ENCODE measurements at places on chromosomes 5 and 9. TPM values are rescaled to one million over a fixed set of nuclear protein-coding genes. Genes with fewer than 3 reads are reported as not detected.

GRCh38 chr5:89308606-89309040, 425.6 kb upstream of the MEF2C start:
- DNase-seq = no peak

DNA sequence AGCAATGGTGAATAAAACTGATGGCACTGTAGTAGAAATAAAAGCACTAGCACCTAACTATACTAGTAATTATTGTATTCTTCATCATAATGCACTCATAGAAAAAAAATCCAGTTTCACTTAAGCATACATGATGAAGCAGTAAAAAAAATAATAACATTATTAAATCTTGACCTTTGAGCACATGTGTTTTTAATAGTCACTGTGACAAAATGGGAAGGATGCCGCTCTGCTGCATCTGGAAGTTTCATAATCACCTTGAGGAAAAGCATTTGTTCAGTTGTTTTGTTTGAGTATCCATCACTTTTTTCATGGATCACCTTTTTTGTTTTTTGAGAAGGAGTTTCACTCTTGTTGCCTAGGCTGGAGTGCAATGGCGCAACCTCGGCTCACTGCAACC, 13.2 kb downstream of the OR2K2 start:
- DNase-seq = no peak

LECT2 gene
- total RNA-seq = not detected

PCDHGB4 gene
- 16.6 TPM for total RNA-seq

FAXDC2 gene
- total RNA-seq = 4.6 TPM

C5orf46 gene
- not detected for total RNA-seq

GRCh38 chr9:80231318-80232236, 659.8 kb downstream of the TLE4 start:
- no peak for DNase-seq

BTNL9 gene
- 3.4 TPM for total RNA-seq

DNA sequence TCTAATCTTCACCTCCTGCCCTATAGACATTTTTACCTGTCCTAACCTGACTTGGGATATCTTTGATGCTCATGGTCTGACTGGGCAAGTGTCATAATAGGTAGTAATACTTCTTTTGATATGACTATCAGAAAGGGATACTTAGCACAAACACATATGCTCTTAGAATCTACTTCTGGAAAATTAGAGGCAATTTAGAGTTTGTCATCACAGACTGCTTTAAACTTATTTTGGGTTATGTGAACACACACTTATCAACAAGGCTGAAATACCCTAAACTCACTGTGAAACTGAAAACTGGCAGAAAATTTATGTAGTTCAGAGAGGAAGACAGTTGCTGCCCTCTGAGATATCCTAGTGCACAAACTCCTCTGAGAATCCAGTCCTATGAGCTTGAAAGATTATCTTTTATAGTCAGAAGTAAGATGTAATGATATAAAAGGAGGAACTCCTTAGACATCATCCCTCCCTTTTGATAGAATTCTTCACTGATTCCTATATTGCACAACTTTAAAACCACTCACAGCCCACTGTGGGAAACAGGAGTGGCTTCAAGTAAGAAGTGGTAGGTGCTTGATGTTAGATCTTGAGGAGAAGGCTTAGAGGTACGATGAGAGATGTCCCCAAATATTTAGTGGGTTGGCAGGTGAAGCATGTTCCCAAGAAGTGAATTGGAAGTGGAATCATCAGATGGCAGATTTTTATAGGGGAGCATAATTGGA, 273.3 kb downstream of the MAN2A1 start:
- DNase-seq = no peak

SMARCA2 gene
- 21.9 TPM for total RNA-seq

SLC27A6 gene
- 4.8 TPM for total RNA-seq

CDH12 gene
- not detected for total RNA-seq

GRCh38 chr5:77638763-77639671, 504 bp upstream of the OTP start:
- peak; percentile 96 for DNase-seq

DNA sequence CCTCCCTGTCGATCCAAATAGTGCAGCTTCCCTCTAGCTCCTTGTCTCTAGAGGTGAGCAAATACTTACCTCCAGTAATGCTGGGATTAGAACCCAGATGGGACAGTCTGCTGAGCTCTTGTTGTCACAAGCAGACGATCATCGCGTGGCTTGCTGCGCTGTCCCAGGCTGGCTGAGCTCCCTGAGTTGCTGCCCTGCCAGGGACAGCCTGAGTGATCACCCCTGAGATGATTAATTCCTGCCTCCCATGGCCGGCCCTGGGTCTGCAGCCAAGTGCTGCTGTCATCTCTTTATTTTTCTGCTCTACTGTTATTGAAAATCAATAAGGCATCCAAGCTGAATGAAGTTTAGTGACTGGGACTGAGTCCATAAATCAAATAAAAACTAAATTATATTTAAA, 94.0 kb upstream of the ALDH1B1 start:
- no peak for DNase-seq

DNA sequence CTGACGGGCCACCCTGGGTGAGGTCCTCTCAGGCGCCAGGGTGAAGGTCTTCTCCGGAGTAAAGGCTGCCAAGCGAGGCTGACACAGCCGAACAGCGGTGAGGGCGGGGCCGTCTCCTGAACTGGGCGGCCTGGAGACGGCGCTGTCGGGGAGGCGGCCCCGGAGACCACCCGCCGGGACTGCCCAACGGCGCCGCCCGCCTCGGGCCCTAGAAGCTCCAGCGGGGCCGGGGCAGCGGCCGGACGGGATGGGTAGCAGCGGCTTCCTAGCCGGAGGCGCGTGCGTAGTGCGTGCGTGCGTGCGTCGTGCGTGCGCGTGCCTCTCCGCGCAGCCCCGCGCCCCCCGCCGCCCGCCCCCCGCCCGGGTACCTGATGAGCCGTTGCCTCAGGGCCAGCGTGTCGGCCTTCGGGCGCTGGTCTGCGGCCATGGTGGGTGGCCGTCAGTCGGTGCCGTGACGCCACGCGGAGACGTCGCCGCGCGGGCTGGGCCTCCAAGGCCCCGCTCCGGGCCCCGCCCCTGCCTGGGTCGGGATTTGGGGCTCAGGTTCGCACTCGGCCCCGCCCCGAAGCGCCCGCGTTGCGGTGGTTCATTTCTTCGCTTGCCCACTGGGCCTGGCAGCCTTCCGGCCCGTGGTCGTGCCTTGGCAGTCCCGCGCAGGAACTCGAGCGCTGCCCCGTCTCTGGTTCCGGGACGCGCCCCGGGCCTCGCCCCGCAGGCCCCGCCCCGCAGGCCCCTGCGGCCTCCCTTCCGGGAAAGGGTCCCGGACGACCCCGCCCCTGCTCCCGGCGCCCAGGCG, at the start of gene PHYKPL:
Gene PHYKPL, minus strand, starts transcription at position 679 of the 796 bp plus-strand sequence. Its CDS starts 252 bp downstream, at position 427.
- DNase-seq = peak; percentile 85

- DNase-seq = no peak
Observed at GRCh38 chr5:118506217-118506852, 482.0 kb downstream of the DTWD2 start.

DNA sequence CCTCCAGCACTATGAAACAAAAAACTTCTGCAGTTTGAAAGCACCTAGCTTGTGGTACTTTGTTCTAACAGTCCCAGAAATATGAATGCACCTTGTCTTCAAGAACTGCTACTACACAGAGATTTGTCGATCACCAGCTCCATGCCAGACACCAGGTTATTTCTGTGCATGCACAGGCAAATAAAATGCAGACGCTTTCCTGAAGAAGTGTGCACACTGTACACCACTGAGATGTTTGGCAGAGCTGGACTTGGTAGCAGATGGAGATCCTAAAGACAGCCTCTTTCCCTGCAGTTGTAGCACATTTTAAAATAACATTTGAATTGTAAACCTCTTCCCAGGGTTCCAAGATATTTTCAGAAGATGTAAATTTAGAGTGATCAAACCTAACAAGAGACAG, 730.0 kb downstream of the MTRR start:
- no peak for DNase-seq

- no peak for DNase-seq
Observed at GRCh38 chr5:172173564-172174153, 14.4 kb downstream of the STK10 start.

TUSC1 gene
- 7.3 TPM for total RNA-seq

- peak; percentile 77 for DNase-seq
Observed at GRCh38 chr5:172102913-172103626, 85.0 kb downstream of the STK10 start.

CD72 gene
- total RNA-seq = 2.7 TPM

NR4A3 gene
- total RNA-seq = 0.17 TPM

GRCh38 chr9:18658804-18659705, 185.1 kb downstream of the ADAMTSL1 start:
- DNase-seq = no peak

DNA sequence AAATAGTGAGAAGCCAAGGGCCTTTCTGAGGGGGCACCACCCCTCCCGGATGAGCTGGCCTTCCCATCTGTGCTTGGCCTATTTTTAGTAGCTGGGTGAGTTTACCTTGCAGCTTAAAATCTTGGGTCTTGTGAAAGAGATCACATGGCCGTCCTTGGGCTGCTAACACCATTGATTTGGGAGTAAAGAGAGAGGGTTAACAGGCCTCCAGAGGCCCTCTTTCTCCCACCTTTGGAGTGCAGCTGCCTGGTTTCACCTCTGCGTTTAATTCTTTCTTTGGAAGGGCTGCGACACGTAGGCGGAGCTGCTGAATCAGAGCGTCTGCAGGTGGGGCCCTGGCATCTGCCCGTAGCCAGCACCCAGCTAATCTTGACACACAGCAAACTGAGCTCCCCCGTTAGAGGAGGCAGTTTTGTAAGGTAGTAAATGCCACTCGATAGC, 12.8 kb downstream of the OLFM1 start:
- DNase-seq = no peak

DNA sequence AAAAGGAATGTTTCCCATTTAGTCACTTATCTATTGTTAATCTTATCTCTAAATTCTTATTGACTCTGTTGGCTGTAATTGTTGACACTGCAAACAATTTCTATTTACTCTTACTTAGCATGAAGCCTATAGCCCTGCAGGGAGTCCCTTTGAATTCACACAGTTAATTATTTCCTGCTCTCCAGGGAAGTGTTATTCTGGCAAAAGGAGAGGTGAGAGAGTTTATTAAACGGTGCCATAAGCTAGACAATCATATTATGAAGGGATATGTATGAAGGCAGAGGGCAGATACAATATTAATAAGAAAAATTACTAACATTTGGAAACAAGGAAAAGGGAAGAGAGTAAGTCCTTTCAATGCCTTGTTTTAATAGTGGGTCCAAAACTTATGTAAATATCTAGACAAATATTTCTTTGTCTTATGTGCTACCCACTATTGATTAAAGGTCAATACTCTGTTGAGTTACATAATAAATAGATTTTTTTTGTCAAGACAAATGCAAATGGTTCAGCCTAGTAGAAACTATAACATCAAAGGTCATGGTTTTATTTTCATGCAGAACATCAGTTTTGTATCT, 107.1 kb downstream of the CDH18 start:
- peak; percentile 78 for DNase-seq

DNA sequence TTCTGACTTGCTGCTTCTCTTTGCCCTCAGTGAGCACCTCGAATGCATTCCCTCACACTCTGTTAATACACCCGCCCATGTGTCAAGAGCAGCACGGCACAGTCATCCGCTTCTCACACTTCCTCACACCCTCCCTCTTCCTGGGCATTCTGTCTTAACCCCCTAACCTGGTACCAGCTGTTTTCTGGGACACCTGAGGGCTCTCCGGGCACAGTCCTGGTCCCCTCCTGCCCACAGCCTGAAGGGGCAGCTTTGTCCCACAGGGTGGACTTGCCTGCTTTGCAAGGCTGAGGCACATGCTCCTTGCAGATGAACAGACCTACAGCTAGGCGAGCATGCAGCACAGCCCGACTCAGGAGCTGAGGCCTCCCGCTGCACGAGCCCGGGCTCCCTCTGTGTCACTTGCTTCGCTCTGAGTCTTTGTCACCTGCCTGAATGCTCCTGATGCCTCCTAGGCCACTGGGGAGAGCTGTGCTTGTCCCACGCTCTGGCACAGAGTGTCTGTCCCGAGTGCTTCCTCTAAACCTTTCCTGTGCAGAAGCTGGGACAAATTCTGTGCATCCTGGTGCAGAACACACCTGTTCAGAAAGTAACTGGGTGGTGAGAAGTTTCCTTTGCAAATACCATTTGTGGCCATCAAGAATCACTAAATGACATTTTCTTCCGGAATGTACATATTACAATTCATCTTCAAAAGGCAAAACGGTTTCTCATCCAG, 47.8 kb downstream of the AHRR start:
- no peak for DNase-seq

FABP6 gene
- 1.7 TPM for total RNA-seq

FGF18 gene
- not detected for total RNA-seq

DNA sequence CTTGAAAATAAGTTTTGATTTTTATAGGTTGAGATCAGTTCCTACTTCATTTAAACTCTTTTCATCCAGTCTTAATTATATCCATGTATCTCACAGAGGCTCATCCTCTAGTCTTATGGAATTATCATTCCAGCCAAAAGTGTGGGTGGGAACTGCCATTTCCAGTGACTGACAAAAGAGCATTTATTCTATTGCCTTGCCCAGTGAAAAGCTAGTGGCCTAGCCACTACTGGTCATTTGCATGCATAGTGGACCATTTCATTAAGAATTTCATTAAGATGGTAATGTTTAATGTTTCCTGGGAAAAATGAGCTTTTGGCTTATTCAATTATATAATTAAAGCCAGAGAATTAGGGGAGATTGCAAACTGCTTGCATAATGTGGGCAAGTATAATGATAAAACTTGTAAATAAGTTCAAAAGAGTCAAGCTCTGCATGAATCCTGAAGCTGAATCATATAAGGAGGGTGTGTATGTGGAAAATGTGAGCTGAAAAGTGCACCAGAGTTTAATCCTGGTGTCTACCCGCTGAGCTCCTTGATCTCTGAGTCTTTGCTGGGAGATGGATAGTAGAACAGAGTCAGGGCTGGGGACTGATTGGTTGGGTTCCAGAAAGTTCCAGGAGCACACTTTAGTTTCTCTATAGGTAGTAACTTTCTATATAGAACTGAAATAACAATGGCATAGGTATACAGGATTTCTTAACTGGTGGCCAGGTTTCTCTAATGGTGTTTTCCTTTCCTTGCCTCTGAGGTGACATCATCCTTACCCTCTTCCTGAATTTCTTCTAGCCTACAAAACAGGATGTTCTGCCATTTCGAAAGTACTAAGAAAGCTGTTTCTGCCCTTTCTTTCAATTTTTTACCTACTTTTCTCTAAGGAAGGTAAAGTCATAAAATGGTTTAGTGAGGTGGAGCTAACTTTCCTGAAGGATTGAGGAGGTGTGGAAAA, 78.5 kb downstream of the KIF4B start:
- no peak for DNase-seq

ZSWIM6 gene
- total RNA-seq = 6.6 TPM

- no peak for DNase-seq
Observed at GRCh38 chr9:73180403-73180802, 28.7 kb downstream of the ANXA1 start.

- DNase-seq = no peak
Observed at GRCh38 chr5:998246-999031, 10.2 kb upstream of the NKD2 start.

DNA sequence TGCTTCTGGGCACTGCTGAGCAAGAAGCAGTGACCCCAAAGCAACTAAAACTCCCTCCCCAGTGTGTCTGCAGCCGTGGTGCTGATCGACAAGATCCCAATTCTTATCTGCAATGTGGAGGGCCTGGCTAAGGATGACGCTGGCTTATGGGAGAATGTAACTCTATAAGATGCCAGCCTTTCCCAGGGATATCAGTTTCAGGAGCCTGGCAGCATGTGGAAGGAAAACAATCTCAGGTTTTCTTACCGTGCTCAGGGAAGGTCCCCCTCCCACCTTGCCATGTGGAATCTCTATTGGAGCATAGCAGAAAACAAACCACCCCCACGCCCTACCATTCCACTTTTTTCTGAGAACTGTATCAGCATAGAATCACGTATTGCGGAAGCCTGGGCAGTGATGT, 87.7 kb upstream of the PTPN3 start:
- no peak for DNase-seq

- no peak for DNase-seq
Observed at GRCh38 chr5:125455041-125455440, 708.6 kb upstream of the ZNF608 start.

Data from GM23338 (cell line).